Type B pancreatic cell (in vitro differentiated cells): ENCODE measurements at places on chromosomes 5 and 9.

DNA sequence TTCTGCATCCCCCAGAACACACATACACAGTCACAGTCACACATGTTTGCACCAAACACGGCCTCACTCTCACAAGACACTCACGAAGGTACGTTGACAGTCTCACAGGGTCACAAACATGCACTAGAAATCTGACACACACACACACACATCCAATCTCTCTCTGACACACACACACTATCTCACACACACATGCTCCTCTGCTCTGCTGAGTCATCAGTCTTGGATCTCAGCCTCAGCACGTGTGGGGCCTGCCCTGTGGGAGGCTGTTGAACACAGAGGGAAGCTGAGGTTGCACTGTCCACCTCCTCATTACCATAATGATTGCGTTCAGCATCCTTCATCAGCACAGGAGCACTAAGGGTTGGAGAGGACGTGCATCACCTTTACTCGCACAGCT lies 188.8 kb downstream of the MTRR start:
- DNase-seq: no peak

DNA sequence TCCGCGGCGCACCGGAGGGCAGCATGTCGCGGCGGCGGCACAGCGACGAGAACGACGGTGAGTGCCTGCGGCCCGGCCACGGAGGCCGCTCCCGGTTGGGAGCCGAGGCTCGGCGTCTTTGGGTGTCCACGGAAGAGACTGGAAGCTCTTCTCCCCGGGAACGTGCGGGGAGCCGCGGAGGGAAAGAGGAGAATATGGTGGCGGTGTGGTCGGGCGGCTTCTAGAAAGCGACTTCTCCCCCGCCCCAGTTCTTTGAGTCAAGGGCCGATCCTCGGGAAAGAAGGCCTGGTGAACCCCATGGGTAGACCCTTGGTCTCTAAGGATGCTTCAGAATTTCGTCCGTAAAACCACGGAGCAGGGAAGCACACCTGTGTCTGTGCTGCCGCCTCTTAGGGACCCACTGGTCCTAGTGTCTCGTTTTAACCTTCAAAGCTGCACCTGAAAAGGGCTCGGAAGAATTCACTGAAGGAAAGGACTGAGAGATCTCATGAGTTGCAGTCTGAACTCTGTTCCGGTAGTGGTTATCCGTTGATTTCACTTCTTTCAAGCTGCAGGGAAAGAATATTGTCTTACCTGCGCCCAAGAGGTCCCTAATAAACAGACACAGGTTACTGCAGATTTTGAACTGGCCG lies 354 bp downstream of the NCBP1 start:
- no peak for DNase-seq

GRCh38 chr5:173663352-173664153 lies 47.1 kb upstream of the BOD1 start:
- DNase-seq: no peak

- no peak for DNase-seq
Measured at GRCh38 chr5:66841264-66841663, 245.1 kb downstream of the MAST4 start.

GRCh38 chr9:88291856-88292255 lies 96.4 kb upstream of the SPIN1 start:
- peak; percentile 13 for DNase-seq

- no peak for DNase-seq
Measured at GRCh38 chr9:109811876-109812275, 31.9 kb downstream of the PALM2AKAP2 start.

DNA sequence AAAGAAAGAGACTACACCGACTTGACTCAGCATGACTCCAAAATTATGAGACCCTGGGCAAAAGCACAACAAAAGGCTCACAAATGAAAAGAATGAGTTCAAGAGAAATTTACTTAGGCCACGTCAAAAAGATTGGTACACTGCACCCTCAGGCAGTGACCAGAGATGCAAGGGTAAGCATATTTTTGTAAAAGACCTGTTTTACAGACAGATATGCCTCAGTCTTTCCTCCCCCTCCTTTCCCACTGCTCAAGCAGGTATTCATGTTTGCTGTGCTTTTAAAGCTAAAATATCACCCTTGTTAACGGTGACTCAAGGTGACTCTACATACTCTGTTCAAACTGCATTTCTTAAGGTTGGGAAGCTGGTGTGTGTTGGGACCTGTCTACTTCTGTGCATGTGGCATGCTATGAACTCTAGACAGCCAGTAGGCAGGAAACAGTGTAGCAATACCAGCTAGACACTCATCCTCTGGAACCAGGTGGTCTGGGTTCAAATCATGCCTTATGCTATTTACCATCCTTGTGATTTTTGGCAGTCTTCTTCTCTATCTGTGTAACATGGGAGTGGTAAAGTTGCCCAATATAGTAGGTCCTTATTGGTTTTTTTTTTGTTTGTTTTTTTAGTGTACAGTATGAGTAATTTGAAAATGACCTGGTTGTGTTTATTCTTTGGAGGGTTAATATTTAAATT lies 98.7 kb downstream of the TLE4 start:
- DNase-seq: no peak

GRCh38 chr9:136409557-136410455 lies 608 bp downstream of the ENTR1 start:
- no peak for DNase-seq

DNA sequence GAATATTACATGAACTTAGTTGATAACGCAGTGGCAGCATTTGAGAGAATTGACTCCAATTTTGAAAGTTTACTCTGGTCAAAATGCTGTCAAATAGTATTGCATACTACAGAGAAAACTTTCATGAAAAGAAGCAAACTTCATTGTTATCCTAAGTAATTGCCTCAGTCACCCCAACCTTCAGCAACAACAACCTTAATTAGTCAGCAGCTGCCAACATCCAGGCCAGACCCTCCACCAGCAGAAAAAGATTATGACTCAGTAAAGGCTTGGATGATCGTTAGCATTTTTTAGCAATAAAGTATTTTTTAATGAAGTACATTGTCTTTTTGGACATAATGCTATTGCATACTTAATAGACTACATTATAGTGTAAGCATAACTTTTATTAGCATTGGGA lies 40.8 kb upstream of the SPDL1 start:
- DNase-seq: no peak

DNA sequence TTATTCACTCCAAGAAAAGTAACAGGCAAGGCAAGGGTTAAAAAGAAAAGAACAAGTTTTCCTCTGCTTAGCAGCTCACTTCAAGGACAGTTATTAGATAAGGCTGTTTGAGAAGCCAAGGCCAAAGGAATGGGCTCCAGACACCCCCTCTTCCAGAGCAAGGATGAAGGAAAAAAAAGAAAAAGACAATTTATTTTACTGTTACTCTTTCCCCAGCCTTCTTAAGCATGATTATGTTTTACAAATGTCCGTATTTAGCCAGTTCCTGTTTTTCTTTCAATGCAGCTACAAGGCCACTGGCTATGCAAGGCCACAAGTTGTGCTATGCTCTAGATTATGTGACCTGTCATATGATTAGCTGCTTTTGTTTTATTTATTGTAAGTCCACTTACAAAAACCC lies 106.5 kb upstream of the SIMC1 start:
- no peak for DNase-seq

DNA sequence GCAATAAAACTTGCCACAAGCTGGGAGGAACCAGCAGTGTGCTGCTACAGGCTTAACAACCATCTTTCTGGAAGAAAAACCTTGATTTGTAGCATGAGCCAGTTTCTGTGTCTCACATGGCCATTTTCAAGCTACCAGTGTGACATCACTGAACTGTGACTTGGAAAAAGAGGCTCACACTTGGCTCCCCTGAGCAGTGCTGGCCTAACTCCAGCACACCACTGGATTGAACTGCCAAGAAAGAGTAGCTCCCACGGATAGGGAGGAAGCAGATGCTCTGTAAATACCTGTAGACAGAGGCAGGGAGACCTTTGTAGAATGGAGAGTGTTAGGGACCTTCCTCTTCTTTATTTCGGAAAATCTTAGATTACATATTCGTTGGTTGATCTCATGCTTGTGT lies 197.9 kb downstream of the SH3GL2 start:
- no peak for DNase-seq

GRCh38 chr9:14561929-14562405 lies 131.3 kb downstream of the ZDHHC21 start:
- DNase-seq: no peak

DNA sequence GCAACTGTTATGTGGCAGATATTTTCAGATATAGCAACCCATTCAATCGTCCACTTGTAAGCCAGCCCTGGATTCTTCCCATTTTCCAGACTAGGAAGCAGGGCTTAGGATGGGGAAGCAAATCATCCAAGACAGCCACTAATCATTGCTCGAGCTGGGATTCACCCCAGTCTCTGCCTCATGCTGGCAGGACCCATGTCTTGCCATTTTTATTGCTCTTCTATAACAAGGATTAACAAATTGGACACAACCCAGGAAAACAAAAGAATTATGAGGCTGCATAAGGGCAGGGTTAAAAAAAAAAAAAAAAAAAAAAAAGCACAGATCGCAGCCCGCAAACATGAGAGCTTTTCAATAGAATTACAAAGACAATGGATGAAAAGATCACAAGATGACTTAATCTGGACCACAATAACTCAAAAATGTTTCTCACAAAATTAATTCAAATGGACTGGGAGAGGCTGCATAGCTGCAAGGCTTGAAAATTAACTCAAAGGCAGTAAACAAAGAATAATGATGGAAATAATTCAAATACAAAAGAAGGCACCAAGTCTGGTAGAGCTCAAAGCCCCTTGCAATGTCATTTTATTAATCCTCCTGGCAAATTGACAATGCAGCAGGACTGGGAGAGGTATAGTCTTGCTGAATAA lies 40.7 kb downstream of the ASTN2 start:
- no peak for DNase-seq

DNA sequence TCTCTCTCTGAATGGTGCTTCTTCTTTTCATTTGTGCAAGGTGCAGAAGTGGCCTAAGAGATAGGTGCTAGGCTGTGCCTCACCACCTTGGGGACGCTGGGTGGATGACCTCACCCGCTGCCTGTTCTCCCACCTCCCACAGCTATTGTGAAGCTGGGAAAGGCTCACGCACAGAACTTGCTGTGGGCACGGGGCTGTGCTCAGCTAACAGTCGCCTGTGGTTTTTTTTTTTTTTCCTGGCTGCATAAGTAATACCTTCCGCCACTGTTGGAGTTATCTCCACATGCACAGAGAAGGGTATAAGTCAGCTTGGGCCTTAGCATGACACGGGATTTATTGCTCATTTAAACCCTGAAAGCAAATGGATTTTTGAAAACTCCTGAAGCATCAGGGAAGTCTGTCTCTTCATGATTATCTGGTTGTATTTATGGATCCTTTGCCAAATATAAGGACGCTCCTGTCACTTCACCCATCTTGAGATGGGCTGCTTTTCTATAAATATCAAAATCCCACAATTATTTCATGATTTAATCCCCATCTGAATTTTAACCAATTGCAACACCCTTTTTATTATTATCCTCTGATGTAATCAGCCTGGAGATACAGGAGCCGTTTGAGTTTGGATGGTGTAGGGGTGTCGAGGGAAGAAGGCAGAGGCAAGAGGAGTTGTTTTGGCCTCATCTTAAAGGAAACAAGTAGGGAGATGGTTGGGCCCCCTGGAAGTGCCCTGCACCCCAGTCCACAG lies 9.0 kb downstream of the DBH start:
- no peak for DNase-seq

- DNase-seq: peak; percentile 6
Measured at GRCh38 chr9:98797491-98797890, 1.1 kb upstream of the ANKS6 start.

DNA sequence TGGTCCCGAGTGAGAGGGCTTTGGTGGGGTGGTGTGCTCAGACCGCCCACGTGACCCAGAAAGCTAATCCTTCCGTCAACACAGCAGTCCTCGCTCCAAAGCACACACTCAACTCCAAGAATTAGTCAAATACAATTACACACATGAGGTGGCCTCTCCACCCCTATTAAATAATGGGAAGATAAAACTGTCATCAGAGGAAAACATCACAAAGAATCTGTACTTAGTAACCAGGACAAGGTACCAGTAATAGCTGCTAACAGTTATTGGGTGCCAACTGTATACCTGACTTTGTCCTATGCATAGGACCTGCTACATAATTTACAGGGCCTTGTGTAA lies 222.8 kb downstream of the HSPA4 start:
- no peak for DNase-seq

DNA sequence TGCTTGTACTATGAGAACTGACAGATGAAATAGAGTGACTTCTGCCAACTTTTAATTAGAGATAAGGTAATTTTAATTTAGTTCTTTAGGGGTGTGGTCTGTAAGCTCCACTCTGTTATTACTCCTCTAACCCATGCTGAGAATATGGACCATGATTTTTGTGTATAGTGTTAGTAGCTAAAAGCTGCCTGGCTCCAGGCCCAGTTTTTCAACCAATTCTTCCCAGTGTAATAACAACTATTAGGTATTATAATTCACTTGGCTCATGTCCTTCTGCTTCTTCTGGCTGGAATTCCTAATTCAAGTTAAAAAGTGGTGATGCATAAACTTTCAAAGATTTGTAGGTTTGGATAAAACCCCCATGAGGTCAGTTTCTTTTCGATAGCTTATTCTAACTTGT lies 216.3 kb downstream of the ISL1 start:
- DNase-seq: no peak

DNA sequence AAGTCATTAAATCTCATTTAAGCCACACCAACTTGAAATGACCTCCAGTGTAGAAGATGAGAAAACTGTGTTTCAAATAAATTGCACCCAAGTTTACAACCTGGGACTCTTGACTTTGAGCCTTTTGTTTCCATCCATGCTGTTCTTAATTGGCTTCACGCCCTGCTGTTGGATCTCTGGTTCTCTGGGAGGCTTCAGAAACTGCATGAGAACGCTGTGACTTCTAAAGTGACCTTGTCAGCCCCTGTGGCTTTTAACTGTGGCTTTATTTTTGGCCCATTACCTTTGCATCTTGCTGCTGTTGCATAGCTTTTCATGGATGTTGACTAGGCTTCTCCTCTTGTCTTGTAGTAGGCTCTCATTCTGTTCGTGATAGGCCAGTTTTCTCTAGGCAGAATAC lies 29.3 kb downstream of the TNFAIP8 start:
- no peak for DNase-seq

- DNase-seq: no peak
Measured at GRCh38 chr9:35840881-35841644, 12.0 kb downstream of the TMEM8B start.

GRCh38 chr5:95615164-95615467 lies 4.8 kb upstream of the GPR150 start:
- no peak for DNase-seq

DNA sequence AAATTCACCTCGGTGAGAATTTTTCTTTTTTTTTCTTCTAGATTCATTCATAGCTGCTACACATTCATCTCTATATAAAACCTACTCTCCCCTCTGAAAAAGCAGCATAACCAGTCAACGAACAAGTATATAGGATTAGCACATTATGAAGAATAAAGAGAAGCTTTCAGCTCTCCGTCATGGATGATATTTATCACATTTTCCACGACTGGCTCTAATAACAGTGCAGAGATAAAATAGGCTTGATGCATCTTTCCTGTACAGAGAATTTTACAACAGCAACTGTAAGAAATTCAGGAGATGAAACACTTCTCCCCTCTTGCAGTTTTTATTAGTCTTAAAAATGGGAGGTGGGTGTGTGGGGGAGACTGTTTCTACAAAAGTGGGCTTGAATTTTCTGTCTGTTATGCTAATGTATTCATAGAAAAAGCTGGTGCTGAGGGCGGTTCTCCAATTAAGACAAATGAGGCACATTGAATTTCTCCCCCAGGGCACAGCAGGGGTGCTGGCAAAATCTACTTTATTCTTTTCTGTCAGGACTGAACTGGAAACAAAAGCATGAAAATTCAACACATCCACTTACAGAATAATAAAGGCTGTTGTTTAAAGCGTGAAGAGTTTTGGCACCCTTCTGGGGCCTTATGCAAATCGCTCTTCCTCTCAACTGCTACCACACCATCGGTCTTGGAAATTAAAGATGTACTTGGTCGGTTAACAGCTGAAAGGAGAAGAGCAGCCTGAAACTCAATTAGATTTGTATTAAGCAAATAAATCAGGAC lies 233.9 kb upstream of the ZNF608 start:
- no peak for DNase-seq
